Right lobe of liver (tissue), 6 donors: ENCODE measurements at places on chromosomes 7 and 10. TPM values are rescaled to one million over a fixed set of nuclear protein-coding genes. Genes with fewer than 3 reads are reported as not detected.

DNA sequence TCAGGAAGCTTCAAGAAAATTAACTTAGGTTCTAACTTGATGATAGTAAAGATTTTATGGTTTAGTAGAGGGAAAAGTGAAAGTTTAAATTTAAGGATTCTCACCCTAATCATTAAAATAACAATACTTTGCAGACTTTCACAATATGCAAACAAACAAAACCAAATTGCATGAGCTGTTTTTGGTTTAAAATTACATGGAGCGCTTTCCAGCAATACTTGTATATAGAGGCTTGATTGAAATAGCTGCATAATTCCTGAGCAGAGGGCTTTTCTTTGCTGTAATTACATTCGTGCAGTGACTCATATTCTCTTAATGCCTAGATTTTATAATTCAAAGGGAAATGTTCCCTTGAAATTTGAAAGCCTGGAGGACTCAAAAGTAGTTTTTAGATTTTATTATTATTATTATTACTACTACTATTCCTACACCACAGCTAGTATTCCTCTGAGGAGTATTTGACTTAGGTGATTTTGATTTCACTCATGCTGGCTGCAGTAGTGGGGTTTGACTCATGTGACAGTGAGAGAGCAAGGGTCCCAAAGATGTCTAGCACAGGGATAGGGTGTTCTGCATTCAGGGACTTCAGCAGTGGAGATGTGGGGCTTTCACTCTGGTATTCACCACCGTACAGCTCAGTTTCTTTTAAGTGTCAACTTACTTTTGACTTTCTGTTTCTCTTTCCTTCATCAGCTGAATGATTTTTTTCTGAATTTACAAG, 138.1 kb downstream of the ADAM22 start:
- no peak for DNase-seq
- no peaks in the 10 kb centered on the region for H3K27me3 ChIP-seq
- no peaks in the 10 kb centered on the region for H3K4me1 ChIP-seq
- no peaks in the 10 kb centered on the region for H3K36me3 ChIP-seq

The AKR1C8 gene
- total RNA-seq, result 18.0 TPM

GRCh38 chr7:43112459-43112940, at the start of gene HECW1:
TSS of gene HECW1 (plus strand) at chr7:43112647. CDS start at chr7:43243906, 131,259 bp downstream.
- no peaks in the 10 kb centered on the region for H3K36me3 ChIP-seq
- peaks cover 27% of the 10 kb centered on the region for H3K27me3 ChIP-seq
- no peak for DNase-seq
- peak within 1 kb of the TSS; percentile 16 for H3K4me3 ChIP-seq
- no peak within 1 kb of the TSS for H3K27ac ChIP-seq

GRCh38 chr10:86149257-86149656, 217.3 kb downstream of the GRID1 start:
- no peak for DNase-seq
- H3K4me1 ChIP-seq, result no peaks in the 10 kb centered on the region
- H3K27me3 ChIP-seq, result no peaks in the 10 kb centered on the region
- H3K27ac ChIP-seq, result no peak overlapping the region
- no peaks in the 10 kb centered on the region for H3K36me3 ChIP-seq

GRCh38 chr10:43220657-43221418, 46.0 kb downstream of the RASGEF1A start:
- no peaks in the 10 kb centered on the region for H3K27me3 ChIP-seq
- H3K36me3 ChIP-seq, result no peaks in the 10 kb centered on the region
- DNase-seq, result peak; percentile 22
- H3K4me1 ChIP-seq, result no peaks in the 10 kb centered on the region
- H3K4me3 ChIP-seq, result no peak overlapping the region

DNA sequence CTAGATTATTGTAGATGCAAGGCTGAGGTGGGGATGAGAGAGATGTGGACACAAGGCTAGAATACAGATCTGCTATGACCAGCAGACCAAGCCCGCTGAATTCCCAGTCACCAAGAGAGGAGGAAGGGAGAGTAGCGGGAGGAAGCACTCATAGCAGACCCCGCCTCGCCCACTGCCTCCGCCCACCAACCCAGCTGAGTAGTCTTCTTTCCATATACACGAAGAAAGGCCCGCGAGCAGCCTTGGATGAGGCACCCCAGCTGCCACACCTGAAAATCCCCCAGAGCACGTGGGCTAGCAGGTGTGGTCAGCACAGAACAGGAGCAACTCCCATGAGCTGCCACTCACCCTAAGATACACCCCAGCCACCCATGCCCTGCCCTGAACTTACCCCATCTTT, 7.9 kb upstream of the H2BK1 start:
- no peak overlapping the region for H3K27ac ChIP-seq
- H3K4me1 ChIP-seq, result no peaks in the 10 kb centered on the region
- H3K4me3 ChIP-seq, result no peak overlapping the region
- H3K27me3 ChIP-seq, result no peaks in the 10 kb centered on the region

GRCh38 chr7:45689011-45689796, 115.0 kb downstream of the ADCY1 start:
- H3K4me3 ChIP-seq, result no peak overlapping the region
- DNase-seq, result no peak
- H3K27me3 ChIP-seq, result no peaks in the 10 kb centered on the region
- no peaks in the 10 kb centered on the region for H3K36me3 ChIP-seq

DNA sequence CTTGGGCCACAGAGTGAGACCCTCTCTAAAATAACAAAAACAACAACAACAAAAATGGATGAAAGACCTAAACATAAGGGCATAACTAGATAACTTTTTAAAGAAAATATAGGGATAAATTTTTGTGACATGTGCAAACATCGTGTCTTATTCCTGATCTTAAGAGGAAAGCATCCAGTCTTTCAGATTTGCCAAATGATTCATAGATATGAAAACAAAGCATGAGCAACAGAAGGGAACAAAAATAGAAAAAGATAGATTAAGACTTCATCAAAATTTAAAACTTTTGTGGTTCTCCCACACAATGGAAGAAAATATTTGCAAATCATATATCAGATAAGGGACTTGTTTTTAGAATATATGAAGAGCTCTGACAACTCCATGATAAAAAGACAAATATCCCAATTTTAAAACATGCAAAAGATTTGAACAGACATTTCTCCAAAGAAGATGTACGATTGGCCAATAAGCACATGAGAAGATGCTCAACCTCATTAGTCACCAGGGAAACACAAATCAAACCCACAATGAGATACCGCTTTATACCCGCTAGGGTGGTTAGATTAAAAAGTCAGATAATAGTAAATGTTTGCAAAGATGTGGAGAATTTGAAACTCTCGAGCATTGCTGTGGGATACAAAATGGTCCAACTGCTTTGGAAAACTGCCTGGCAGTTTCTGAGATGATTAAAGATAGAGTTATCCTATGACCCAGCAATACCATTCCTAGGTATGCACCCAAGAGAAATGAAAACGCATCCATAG, 20.3 kb downstream of the PPIF start:
- no peak overlapping the region for H3K4me3 ChIP-seq
- no peak overlapping the region for H3K27ac ChIP-seq
- DNase-seq, result no peak
- H3K27me3 ChIP-seq, result no peaks in the 10 kb centered on the region

DNA sequence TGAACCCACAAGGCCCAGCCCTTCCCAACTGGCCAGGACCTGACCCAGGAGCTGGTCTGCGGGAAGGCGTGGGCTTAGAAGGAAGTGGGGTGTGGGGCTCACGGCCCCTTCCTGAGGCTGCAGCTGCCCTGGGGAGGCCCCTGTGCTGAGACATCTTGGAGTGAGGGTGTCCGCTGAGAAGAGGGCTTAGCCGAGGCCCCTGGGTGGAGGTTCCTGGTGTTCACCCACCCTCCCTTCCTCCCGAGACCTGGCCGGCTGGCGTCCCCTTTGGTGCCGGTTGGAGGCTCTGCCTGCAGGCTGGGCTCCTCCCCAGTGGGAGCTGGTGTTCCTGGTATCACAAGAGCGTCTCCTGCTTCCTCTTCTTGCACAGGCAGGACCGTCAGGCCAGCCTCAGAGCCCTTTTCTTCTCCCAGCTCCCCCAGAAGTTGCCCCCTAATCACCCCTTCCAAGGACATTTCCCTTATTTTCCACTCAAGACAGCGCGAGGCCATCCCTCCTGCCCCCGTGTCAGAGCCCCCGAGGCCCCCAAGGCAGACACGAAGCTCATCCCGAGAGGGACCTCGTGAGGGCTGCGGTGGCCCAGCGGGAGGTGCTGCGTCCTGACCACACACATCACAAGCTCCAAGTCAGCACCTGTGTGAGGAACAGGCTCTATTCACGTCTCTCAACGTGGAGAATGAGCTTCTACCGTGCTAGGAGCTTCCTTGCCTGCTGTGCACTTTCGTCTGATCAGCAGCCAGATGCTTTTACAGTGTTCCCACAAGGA, 25.1 kb upstream of the FAM20C start:
- H3K27me3 ChIP-seq, result no peaks in the 10 kb centered on the region
- H3K4me1 ChIP-seq, result no peaks in the 10 kb centered on the region
- H3K27ac ChIP-seq, result no peak overlapping the region
- DNase-seq, result no peak

GRCh38 chr10:50540826-50541122, 83.0 kb downstream of the SGMS1 start:
- no peaks in the 10 kb centered on the region for H3K27me3 ChIP-seq
- H3K4me3 ChIP-seq, result no peak overlapping the region
- H3K27ac ChIP-seq, result no peak overlapping the region
- no peaks in the 10 kb centered on the region for H3K36me3 ChIP-seq
- DNase-seq, result no peak

GRCh38 chr10:126729314-126729870, 58.9 kb upstream of the C10orf90 start:
- no peak overlapping the region for H3K27ac ChIP-seq
- no peak overlapping the region for H3K4me3 ChIP-seq
- H3K27me3 ChIP-seq, result no peaks in the 10 kb centered on the region
- no peaks in the 10 kb centered on the region for H3K4me1 ChIP-seq
- H3K36me3 ChIP-seq, result no peaks in the 10 kb centered on the region
- no peak for DNase-seq

- H3K36me3 ChIP-seq, result peaks cover 6% of the 10 kb centered on the region
- H3K27me3 ChIP-seq, result no peaks in the 10 kb centered on the region
- H3K4me3 ChIP-seq, result peak within 1 kb of the TSS; percentile 82
- peak within 1 kb of the TSS; percentile 94 for H3K27ac ChIP-seq
- peak; percentile 89 for DNase-seq
Measured at GRCh38 chr10:92689663-92690210, at the start of gene HHEX. TSS of gene HHEX (plus strand) at chr10:92689955. CDS start at chr10:92689987, 32 bp downstream.

The CDH23 gene
- 3.8 TPM for total RNA-seq

GRCh38 chr10:71009126-71009525, 120.8 kb upstream of the PCBD1 start:
- no peak overlapping the region for H3K27ac ChIP-seq
- H3K36me3 ChIP-seq, result no peaks in the 10 kb centered on the region
- H3K4me3 ChIP-seq, result no peak overlapping the region
- no peaks in the 10 kb centered on the region for H3K27me3 ChIP-seq
- DNase-seq, result no peak
- H3K4me1 ChIP-seq, result no peaks in the 10 kb centered on the region

- DNase-seq, result no peak
- H3K4me1 ChIP-seq, result no peaks in the 10 kb centered on the region
- H3K4me3 ChIP-seq, result no peak overlapping the region
Measured at GRCh38 chr7:70923181-70923845, 208.6 kb upstream of the GALNT17 start.

GRCh38 chr10:78771260-78771659, 297.5 kb upstream of the ZMIZ1 start:
- no peaks in the 10 kb centered on the region for H3K36me3 ChIP-seq
- no peak overlapping the region for H3K4me3 ChIP-seq
- H3K27ac ChIP-seq, result no peak overlapping the region

- H3K36me3 ChIP-seq, result peaks cover 4% of the 10 kb centered on the region
- no peak overlapping the region for H3K4me3 ChIP-seq
- no peaks in the 10 kb centered on the region for H3K4me1 ChIP-seq
- DNase-seq, result peak; percentile 38
Measured at GRCh38 chr10:124005991-124006392, 87.4 kb downstream of the CHST15 start.
